ENCODE measurements at places on chromosomes 3 and 15.

GRCh38 chr3:166118049-166118448 is 280.8 kb upstream of the BCHE start:
- no peak for DNase-seq

DNA sequence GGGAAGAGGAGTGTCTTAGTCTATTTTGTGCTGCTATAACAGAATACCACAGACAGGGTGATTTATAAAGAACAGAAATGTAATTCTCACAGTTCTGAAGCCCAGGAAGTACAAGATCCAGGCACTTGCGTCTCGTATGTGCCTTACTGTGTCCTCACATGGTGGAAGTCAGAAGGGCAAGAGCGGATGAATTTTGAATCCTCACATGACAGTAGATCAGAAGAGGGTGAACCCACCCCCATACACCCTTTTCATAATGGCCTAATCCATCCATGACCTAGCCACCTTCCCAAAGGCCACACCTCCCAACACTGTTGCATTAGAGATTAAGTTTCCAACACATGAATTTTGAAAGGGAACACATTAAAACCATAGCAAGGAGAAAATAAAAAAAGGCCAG is 18.7 kb upstream of the ANXA2 start:
- no peak for DNase-seq

DNA sequence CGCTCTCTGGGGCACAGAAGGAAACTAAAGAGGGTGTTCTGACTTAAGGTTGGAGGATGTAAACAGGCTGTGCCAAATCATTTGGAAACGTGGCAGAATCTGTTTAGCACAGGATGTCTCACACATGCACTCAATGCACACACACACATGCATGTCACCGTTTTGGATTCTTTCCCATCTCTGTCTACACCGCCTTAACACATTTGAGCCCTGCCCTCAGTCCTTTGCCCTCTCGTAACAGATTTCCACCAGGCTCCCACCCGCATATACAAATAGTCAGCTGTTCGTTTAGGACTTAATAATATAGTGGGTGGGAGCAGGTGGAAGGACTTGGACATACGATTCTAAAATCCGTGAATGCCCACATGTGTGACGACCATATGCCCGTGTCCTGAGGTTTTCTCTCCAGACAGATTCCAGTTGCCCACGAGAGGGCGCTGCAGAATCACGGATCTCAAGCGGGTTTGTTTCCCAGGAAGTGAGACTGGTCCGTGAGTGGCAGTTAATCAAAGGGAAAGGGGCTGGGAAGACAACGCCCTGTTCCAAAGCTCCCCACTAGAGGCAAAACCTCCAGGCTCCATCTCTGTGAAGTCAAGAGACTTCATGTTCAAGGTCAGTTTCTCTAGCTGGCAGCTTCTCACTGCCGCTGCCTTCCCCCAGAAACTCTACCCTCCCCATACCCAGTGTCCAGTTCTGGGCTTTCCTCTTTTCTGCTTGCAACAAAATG is 44.5 kb downstream of the NOX5 start:
- peak; percentile 56 for DNase-seq

DNA sequence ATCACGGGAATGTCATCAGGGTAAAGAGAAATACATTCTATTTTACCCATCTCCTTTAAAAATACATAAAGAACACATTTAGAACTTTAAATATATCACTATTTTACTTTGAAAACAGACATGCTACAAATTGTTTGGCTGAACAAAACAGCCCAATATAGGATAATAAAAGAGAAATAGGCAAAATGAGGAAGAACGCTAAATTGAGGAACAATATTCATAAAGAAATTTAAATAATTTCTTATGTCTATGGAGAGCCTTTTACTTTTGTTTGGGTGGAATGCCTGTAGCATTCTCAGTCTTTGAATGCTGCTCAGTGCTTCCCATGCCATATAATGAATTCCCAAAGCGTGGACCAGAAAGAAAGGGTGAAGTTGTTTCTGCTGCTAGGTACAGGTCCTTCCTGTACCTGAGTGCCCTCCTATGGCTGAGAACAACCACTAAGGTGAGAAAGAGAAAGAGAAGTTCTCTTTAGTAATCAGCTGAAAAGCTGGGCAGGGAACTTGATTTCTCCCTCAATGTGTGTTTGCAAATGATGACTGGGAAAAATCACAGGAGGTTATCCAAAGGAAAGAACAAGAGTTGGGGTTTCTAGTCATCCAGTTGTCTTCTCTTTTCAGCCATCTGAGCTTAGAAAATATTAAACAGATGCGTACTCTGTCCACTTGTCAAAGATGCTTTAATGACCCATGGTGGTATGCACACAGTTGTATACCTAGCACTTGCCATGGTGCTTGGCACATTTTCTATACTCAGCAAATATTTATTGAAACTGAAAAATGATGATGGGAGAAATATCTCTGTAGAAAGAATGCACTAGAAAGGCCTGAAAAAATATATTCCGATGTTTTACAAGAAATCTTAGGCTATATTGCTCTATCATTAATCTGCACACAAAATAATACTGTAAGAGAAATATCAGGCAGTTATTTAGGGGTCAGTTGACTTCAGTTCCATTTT is 404.6 kb downstream of the TIGIT start:
- DNase-seq, result no peak

- DNase-seq, result no peak
Observed at GRCh38 chr3:42851228-42851834, 24.3 kb downstream of the CYP8B1 start.

- DNase-seq, result no peak
Observed at GRCh38 chr3:24299806-24300626, 194.6 kb downstream of the THRB start.

- DNase-seq, result no peak
Observed at GRCh38 chr3:138768125-138768524, 66.6 kb downstream of the PIK3CB start.

GRCh38 chr3:169969174-169970095 is 2.8 kb downstream of the SEC62 start:
- no peak for DNase-seq

DNA sequence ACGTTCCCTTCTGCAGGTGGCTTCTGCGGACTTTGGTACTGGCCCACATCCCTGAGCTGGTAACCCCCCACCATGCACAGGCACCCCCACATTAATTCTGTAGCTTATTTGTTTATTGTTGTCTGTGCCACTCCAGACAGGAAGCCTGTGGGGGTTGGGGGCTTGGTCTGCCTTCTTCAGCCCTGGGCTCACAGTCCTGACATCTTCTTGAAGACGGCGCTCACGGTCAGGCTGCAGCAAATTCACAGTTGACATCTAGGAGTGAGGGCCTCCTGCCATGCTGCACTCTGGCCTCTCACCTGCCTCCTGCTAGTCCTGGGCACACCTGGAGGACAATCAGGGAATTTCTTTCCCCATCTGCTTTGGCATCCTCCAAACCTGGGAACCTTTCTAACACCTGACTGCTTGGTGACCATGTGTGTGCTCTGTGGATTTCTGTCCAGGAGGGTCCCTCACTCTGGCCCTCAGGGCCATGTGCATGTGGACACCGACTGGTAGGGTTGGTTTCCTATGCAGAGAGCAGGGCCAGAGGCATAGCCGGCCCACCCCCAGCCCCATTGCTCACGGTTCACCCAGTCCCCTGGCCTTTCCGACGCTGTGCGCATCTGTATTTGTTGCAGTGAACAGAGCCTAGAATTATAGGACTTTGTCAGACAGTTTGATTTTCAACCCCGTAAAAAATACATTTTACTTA is 68.8 kb downstream of the APBA2 start:
- no peak for DNase-seq

- no peak for DNase-seq
Observed at GRCh38 chr3:44996556-44996969, 20.5 kb downstream of the EXOSC7 start.
